ENCODE measurements at places on chromosomes 3 and 15.

DNA sequence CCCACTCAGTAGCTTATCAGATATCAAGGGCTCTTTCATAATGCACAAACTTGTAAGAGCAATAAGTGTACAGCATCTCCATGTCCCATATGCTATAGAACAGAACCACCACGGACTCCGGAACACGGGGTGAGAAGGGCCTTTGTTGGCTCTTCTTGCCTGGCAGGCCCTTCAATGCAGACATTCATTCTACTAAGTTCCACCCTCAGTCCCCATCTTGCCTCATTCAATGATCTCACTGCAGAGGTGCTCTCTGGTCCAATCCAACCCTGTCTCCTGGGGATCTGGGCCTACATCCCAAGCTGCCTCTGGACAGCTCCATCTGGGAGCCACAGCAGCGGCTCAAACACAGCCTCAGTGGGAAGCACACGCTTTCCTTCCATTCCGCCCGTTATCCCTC is 16.8 kb downstream of the HACD2 start:
- DNase-seq: no peak

DNA sequence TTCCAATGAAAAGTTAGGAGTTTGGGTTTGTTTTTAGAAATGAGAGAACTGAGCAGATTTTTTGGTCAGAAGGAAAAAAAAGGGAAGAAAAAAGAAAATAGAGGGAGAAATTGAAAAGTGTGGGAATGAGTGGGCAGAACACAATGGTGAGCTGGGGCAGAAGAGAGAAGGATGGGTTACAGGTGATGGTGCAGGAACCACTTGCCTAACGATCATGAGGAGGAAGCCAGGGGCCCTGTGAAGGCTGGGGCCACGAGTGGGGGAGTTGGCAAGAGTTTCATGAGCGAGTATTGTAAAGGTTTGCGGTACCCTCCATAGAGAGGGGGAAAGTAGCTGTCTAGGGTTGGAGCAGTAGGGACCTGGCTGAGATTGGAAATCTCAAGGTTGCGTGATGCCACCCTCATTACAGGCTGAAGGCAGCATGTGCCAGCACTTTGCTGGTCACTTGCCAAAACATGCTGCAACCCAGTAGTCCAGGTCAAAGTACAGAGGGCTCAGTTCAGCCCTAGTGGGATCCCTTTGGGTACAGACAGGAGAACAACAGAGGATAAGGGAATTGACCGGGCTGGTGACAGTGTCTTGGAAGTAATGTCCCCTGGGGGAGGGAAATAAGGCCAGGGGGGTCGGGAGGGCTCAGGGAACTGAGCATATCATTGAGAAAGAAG is 6.6 kb downstream of the IVD start:
- no peak for DNase-seq

DNA sequence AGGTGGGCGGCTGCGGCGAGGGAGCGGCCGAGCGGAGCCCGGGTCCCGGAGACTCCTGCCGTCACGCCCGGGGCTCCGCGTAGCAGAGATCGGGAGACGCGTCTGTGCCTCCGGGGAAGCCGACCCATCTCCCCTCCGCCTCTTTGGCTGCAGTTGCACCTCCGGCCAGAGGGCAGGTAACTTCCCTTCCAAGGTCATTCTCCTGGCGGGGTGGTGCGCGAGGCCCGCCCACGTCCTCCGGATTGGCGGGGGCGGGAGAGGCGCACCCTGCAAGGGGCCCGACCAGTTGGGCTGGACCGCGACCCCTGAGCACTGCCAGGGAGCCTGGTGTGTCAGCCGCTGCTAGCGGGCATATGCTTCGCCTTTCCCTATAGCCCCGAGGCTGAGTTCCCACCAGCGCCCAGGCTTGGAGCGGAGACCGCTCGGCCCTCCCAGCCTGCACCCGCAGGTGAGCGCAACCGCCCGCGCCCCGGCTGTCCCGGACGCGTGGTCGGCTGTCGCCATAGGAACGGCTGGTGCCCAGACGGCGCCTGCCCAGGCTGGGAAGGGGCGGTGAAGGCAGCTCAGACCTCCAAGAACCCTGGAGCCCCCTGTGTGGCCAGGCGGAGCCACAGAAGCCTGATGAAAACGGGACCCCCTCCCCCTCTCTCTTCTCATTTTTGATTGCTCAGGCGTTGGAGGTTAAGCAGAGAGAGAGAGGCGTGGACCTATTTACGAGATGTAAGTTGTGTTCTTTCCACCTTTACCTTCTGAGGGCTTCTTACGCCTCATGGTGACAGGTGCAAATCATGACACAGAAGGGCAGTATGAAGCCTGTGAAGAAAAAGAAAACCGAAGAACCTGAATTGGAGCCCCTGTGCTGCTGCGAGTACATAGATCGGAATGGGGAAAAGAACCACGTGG is 453 bp downstream of the ZDHHC23 start:
- DNase-seq: peak; percentile 3

GRCh38 chr15:70259028-70259424 is 161.3 kb upstream of the TLE3 start:
- no peak for DNase-seq

- no peak for DNase-seq
Observed at GRCh38 chr15:54462511-54462913, 484.3 kb downstream of the UNC13C start.

GRCh38 chr3:30713885-30714503 is 107.6 kb downstream of the TGFBR2 start:
- no peak for DNase-seq

DNA sequence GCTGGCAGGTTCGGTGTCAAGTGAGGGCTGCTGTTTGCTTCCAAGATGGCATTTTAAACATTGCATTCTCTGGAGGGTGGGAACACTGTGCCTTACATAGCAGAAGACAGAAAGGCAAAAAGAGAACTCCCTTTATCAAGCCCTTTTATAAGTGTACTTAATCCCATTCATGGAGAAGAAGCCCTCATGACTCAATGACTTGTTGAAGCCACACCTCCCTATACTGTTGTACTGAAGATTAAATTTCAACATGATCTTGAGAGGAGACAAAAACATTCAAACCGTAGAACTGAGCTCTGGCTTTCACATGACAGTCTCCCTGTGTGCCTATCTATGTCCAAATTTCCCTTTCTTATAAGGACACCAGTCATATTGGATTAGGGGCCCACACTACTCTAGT is 443.4 kb upstream of the CDIN1 start:
- no peak for DNase-seq
